SW480 (cell line): ENCODE measurements at places on chromosomes 3 and 15.

DNA sequence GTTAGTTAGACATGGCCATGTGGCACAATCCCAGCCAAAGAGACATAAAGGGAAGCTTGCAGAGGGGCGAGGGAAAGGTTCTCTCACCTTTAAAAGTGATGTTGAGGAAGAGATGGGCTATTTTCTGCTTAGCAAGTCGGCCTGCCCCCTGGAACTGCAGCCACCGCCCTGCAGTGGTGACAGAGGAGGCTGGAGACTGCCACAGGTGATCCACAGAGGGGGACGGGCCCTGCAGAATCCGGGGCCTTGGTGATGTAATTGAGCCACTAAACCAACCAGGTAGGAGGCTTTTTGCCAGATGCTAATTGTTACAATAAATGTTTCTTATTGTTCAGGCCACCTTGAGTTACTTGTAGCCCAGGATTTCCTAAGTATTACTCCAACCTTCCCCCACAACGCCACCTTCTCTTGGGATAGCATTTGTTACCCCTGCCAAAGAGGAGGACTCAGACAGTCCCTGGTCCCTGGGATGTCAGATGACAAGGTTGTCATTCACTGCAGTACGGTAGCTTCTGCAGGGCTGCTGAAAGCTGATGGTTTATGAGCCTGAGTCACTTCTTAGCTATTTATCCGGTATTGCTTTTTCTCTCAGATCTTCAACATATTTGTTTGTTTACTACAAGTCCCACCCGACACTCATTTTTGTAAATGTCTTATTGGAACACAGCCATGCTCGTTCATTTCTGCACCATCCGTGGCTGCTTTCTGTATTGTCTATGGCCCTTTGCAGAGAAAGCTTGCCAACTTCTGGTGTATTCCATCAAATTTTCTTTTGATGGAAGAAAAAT, 63.3 kb upstream of the SEC61A1 start:
- peak; percentile 79 for DNase-seq

DNA sequence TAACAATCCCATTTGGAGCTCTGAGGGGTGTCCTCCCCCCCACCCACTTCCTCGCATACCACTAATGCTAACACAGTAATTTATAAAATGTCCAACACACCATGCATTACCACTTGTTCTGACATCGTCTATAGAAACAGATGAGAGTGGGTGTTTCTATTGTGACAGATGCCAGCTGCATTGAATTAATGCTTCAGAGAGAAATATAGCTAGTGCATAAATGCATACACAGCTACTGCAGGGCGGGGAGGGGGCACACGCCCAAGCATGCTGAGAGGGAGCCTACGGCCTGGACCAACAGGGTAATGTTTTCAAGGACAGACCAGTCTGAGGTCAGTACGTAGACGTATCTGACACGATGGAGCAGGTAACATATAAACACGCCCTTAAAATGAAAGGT, 106.0 kb upstream of the FEZF2 start:
- DNase-seq = no peak

DNA sequence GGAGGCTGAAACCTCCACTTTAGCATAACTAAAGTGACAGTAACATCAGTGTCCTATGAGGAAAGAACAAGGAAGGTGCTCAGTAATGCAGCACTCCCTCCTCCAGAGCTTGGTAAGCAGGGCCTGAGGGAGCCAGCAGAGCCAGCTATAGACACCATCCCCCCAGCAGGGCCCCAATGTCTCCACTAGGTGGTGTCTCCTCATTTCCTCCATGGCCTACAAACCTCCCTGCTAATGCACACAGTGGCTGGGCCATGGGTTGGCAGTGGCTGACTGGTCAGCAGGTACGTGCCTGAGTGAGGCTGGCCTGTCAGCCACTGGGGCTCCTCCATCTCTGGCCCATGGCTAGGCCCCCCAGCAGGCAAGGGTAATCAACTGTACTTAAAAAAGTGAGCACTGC, 13.6 kb downstream of the MRPS25 start:
- peak; percentile 29 for DNase-seq

DNA sequence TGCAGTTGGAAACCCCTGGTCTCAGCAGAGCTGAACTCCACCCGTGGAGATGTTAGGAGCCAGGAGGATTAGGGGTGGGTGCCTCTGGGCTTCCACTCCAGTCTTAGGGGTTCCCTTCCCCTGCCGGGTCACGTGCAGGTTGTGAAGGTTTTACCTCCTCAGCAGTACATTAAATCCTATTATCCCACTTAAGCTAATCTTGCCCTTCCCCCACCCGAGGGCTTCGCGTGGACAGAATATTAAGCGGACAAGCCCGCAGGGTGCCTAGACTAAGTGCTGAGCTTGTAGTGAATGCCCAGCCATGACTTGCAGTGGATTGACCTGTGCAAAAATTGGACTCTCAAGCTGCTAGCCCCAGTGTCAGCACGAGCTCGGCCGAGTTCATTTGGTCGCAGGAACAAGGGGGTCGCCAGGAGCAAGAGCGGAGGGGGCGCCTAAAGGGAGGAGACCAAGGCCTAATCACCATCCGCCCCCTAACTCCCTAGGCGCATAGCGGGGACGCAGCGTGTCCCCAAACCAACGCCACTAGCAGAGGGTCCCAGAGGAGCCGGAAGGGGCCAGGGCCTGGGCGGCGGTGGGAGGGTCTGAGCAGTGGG, 498 bp upstream of the SEMA4B start:
- no peak for DNase-seq

GRCh38 chr3:71066849-71067261, 516.7 kb downstream of the FOXP1 start:
- no peak for DNase-seq

- DNase-seq = no peak
These were observed 1.6 kb upstream of the FOXP1 start for GRCh38 chr3:71585131-71585530.

- DNase-seq = no peak
These were observed 42.9 kb downstream of the EAF1 start for GRCh38 chr3:15470261-15470660.

DNA sequence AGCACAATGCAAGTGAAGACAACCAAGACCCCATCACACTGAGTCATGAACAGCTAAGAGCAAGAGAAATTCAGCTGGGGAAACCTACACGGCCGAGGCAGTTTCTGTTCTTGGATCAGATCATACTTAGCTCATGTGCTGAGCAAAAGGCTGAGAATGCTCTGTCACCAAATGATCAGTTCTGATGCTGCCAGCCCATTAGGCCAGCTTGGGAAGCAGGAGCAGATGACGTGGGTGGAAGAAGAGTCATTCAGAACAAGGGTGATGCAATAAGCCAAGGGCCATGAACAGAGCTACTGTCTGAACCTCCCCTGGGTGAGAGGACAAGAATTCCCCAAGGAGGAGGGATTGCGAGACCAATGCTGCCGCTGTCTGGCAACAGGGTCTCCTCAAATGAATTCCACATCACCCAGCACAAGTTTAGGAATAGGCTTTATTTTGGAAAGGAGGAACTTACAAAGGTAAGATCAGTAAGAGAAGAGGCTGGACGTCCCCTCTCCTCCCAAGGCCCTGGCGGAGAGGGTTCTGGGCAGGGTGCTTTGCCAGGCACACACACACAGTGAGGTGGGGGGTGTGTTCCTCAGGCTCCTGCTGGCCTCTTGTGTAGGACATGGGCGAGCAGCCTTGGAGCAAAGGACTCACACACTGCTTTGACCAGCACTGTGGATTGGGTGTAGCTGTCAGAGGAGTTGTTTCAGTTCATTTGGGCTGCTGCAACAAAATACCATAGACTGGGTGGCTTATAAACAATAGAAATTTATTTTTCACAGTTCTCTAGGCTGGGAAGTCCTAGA, 65.6 kb upstream of the CTXND1 start:
- DNase-seq = peak; percentile 16

GRCh38 chr3:128297401-128298138, 144.3 kb downstream of the EEFSEC start:
- no peak for DNase-seq

DNA sequence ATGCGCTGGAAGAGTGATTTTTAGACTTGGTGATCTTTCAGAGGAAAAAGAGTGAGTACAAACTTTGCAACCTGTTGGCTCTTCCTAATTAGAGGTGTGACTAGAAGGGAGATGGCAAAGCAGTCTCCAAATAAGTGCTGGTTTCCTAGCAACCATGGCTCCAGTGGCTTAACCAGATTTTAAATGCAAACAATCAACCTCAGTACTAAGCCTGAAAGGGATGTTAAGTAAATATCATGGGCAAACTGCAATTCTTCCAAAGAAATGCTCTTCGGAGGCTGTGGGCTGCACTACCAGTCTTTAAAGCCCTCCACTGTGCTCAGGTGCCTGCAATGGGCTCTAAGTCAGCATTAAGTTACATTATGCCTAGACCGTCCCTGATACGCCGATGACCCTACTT, 678.1 kb upstream of the CCDC54 start:
- DNase-seq = no peak

- DNase-seq = no peak
These were observed 36.0 kb downstream of the BDH1 start for GRCh38 chr3:197519801-197520211.
